Esophagus (tissue), 2 donors: ENCODE measurements at places on chromosomes 16 and 17. TPM values are rescaled to one million over a fixed set of nuclear protein-coding genes. Genes with fewer than 3 reads are reported as not detected.

Gene FAM83G
- polyA plus RNA-seq = 33.2 TPM

Gene PCGF2
- polyA plus RNA-seq = 22.4 TPM

Gene SLC5A10
- 0.49 TPM for polyA plus RNA-seq

Gene TAT
- polyA plus RNA-seq = not detected

Gene PIMREG
- 4.0 TPM for polyA plus RNA-seq

Gene DCAF7
- polyA plus RNA-seq = 9.1 TPM

Gene RAB37
- polyA plus RNA-seq = 0.86 TPM

Gene TLCD3B
- 0.16 TPM for polyA plus RNA-seq

Gene BPTF
- 14.5 TPM for polyA plus RNA-seq

Gene ITGB3
- polyA plus RNA-seq = 0.71 TPM

Gene SLFN14
- not detected for polyA plus RNA-seq

Gene SP2
- 10.7 TPM for polyA plus RNA-seq

Gene SGCA
- polyA plus RNA-seq = 10.0 TPM

Gene MYH1
- polyA plus RNA-seq = not detected

Gene CMTM1
- 0.14 TPM for polyA plus RNA-seq

Gene GRAPL
- 0.38 TPM for polyA plus RNA-seq

Gene OTOP3
- 16.1 TPM for polyA plus RNA-seq

Gene TPSD1
- 1.5 TPM for polyA plus RNA-seq

Gene PPP1R9B
- 31.3 TPM for polyA plus RNA-seq

Gene NKIRAS2
- 32.5 TPM for polyA plus RNA-seq

Gene PPM1E
- polyA plus RNA-seq = 0.04 TPM

Gene CD300H
- not detected for polyA plus RNA-seq

Gene ABCC11
- 0.08 TPM for polyA plus RNA-seq

Gene CCDC78
- polyA plus RNA-seq = 0.86 TPM

Gene VPS25
- polyA plus RNA-seq = 42.8 TPM

Gene YBX2
- 13.0 TPM for polyA plus RNA-seq

Gene CDRT15
- polyA plus RNA-seq = not detected

Gene NME3
- polyA plus RNA-seq = 51.0 TPM

Gene MT1G
- 751 TPM for polyA plus RNA-seq

Gene SHISA9
- polyA plus RNA-seq = 0.04 TPM

Gene TRIM25
- 15.9 TPM for polyA plus RNA-seq

Gene VPS4A
- polyA plus RNA-seq = 24.1 TPM

Gene TBC1D3H
- not detected for polyA plus RNA-seq
